ENCODE measurements at places on chromosomes 7 and 10.

DNA sequence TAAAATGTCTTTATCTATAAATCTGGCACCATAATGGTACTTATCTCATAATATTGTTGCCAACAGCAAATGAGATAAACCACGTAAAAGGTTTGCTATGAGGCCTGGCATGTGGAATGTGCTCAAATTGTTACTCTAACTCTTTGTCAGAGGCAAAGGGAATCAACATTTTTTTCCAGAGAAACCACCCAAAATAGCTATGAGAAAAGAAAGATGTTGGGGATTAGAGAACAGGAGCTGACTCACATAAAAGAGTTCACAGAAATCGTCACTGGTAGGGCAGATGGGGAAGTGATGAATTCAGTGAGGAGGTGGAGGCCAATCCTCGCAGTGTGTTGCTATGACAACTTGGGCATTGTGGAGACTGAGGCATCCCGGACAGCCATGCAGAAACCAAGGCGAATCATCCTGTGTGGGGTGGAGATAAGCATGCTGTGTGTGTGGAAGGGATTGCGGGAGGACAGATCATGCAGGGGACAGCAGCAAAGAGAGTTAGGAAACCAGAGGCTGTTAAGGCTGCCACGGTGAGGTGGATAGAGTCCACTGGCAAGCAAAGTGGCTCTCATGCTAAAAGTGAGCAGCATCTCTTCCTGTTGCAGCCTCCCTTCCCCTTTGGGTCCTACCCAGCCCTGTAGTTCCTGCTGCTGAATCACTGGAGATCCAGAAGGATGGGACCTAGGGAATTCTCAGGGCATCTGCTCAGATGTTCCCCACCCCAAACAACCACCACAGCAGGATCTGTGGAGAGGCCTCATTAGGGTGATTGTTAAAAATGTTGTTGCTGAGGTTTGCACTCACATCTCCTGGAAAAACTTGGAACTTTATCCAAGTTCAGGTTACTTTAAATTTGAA is 103.9 kb downstream of the CUBN start:
- DNase-seq: no peak

DNA sequence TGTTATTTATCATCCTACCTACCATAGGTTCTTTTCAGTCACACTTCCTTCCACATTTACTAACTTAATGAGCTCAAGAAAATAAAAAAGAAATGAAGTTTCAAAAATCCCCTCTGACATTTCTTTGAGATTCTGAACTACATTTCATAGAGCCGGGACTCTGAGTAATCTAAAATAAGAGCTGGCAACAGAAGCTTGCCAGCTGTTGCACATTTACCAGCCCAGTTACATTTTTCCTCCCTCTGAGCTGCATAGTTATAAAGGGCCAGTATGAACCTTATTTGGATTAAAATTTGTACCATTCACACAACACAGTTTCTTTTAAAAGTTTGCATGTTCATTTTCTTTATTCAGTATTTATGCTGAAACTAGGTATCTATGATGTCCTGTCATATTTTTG is 119.5 kb upstream of the CAV2 start:
- peak; percentile 94 for DNase-seq

- no peak for DNase-seq
Observed at GRCh38 chr7:116334555-116334954, 124.2 kb downstream of the TES start.

GRCh38 chr7:41955893-41956675 is 253.2 kb upstream of the INHBA start:
- DNase-seq: peak; percentile 100

DNA sequence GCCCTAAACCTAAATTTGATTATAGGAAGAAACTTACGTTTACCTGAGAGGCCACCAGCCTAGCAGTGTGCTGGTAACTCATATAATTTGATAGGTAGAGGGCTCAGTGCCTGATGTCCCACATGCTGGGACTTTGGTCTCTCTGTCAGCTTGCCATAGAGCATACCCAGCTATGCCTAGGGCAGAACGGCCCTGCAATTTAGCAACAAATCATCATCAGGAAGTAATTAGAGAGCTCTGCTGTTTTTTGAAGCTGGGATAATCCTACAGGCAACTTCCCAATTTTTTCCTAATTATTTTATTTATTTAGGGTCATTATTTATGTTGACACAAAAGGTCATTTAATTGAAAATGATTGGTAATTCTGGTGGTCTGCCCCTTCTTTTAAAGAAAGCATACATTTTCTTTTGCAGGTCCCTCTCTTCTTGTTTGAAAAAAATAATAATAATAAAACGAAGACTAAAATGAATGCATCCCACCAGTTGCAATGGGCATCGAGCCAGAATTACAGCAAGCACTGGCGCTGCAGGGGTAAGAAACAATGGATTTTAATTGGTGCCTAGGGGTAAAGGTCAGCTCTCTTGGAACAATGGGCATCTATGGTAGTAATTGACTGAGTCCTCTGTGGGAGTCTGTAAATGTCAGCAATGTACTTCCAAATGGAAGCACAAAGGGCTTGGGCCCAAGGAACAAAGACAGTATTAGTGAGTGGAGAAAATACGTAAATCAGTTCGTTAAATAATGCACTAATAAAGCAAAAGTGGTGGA is 348.0 kb downstream of the SORCS1 start:
- no peak for DNase-seq

- no peak for DNase-seq
Observed at GRCh38 chr7:158760445-158760764, 55.8 kb upstream of the NCAPG2 start.

- DNase-seq: peak; percentile 57
Observed at GRCh38 chr7:65722361-65722792, 150.5 kb upstream of the VKORC1L1 start.

DNA sequence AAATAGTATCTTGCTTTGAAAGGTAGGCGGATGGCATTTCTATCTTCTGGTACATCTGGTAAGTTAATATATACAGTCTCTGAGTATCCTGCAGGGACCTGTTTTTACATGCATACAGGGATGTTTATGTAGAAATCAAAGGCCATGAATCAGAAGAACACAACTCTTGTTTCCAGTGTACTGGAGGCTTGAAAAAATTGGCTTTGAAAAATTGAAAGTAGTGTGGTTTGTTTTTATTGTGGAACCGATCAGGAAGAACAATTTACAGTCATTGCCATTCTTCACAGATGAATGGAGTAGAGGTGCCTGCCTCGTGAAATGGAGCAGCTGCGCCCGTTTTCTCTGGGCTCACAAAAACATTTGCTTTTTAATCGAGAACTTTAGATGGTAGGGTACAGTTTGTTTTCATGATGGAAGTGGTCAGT is 54.0 kb upstream of the RPA3 start:
- no peak for DNase-seq

DNA sequence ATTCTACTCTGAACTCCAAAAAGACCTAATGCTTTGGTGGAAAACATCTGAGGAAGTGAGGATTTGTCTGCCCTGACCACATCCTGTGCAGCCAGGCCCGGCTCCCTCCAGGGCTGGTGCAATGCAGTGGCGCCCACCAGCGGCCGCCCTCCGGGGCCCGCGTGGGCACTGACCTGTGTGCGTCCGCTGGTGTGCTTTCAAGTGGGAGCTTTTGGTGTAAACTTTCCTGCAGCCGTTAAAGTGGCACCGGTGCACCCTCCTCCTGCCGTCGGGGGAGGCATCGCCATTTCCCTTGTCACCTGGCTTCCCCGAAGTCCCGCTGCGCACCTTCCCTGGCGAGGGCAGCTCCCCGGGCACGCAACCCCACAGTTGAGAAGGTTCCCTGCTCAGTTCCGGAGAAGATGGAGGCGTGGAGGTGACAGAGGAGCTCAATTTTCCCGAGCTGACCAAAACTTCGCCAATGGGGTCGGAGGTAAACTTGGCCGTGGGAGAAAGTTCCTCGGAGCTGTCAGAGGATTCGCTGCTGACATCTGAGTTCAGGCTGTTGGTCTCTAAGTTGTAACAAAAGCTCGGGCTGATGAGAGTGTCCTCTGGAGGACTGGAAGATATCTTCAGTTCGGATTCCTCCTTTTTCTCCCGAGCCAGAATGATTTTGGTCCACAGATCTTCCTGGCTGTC is 3.4 kb downstream of the KLF6 start:
- DNase-seq: peak; percentile 60

GRCh38 chr10:21022821-21023220 is 125.7 kb upstream of the NEBL start:
- DNase-seq: peak; percentile 82

GRCh38 chr7:85456254-85456653 is 269.4 kb upstream of the SEMA3D start:
- no peak for DNase-seq

DNA sequence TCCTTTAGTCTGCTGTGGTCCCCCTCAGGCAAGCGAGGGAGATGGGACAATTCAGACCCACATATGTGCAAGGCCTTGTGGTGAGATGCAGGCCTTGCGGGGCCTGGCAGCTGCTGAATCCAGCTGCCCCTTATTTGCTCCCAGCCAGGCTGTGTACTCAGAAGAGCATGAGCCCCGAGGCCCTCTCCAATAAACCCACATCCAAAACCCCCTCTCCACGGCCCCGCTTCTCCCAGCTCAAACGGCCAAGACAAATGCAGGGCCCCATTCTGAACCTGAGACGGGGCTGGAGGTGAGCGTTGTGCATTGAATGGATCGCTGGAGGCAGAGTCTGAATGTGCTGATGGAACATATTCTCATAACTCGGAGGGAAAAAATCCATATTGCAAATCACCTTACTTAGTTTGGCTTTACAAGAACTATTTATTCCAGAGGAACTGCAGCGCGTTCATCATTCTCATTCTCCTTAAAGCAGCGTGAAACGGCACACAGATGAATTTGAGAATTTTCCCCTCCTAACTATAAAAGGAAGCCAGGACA is 169.2 kb upstream of the LYZL2 start:
- no peak for DNase-seq

DNA sequence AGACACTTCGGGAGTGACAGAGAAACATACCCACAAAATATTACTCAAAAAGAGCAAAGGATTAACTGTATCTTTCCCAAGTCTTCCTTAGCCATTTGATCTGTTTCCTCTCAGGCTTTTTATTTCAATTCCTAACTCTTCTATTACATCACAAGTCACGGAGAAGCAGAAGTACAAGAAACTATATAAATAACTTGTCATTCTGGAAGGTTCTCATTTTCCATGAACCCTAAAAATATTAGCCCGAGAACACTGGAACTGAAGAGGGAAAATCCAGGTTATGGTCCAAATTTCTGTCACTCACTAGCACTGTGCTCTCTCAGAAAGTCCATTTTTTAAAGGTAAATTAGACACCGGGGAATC is 98.0 kb downstream of the GRB10 start:
- no peak for DNase-seq

GRCh38 chr7:110922906-110923305 is 168.0 kb upstream of the LRRN3 start:
- DNase-seq: no peak

DNA sequence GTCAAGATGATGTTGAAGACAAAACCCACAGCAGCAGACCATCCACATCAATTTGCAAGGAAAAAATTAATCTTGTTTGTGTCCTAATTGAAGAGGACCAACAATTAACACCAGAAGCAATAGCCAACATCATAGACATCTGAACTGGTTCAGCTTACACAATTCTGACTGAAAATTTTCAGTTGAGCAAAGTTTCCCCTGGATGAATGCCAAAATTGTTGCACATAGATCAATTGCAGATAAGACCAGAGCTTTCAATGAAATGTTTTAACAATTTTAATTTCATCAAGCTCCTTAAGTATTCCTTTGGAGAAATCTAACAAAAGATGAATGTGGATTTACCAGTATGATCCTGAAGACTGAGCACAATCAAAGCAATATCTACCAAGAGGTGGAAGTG is 168.6 kb downstream of the CTNNA3 start:
- peak; percentile 46 for DNase-seq

DNA sequence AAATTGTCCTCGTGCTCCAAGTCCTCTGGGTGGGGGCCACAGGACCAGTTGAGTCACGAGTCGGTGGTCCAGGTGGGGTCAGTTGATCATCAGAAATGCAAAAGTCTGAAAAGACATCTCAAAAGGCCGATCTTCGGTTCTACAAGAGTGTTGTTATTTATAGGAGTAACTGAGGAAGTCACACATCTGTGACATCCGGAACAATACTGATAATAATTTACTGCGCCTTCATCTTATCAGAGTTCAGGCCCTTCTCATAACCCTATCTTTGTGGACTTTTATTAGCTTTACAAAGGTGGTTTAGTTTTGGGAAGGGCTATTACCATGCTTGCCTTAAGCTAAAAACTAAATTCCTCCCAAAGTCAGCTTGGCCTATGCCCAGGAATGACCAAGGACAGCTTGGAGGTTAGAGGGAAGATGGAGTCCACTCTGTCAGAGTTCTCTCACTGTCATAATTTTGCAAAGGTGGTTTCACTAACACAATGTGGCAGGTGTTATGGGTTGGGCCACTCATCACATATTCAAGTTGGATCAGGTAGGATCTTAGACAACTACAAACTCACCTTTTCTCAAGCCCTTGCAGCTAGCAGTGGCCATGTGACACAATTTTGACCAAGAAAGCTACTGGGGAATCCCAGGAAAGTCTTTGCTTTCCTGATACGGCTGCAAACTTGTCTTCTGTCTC is 54.7 kb upstream of the CHST3 start:
- no peak for DNase-seq

GRCh38 chr10:27341001-27341400 is 100.4 kb upstream of the ACBD5 start:
- DNase-seq: no peak

DNA sequence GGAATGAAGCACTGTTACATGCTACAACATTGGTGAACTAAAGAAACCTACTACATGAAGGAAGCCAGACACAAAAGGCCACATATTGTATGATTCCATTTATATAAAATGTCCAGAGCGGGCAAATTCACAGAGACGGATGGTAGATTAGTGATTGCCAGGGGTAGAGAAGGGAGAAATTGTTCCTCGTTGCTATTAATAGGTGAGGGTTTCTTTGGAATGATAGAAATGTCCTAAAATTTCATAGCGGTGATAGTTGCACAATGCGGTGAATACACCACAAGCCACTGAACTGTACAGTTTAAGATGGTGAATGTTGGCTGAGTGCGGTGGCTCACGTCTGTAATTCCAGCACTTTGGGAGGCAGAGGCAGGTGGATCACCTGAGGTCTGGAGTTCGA is 29.0 kb downstream of the DENND2A start:
- no peak for DNase-seq

All from lung (tissue), 17 donors.